ENCODE measurements at places on chromosomes 1 and 21.

- no peak for DNase-seq
These were observed 46.1 kb upstream of the ARHGAP29 start for GRCh38 chr1:94283462-94283861.

DNA sequence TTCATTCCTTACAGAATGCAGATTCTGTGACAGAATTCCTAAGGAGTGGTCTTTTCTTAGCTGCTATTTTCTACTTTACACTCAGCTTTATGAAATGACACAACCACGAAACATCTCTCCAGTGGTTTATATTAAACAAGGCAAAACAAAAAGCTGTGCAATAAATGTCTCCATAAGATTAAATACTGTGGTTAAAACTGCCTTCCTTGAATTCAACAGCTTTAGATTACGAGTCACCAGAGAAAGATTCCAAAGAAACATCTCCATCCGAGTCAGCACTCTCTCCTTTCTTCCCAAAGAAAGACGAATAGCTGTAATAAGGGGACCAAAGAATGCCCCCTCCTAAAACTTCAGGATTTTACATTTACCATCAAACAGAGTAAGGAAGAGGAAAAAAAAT is 4.6 kb upstream of the C1orf87 start:
- DNase-seq, result no peak

DNA sequence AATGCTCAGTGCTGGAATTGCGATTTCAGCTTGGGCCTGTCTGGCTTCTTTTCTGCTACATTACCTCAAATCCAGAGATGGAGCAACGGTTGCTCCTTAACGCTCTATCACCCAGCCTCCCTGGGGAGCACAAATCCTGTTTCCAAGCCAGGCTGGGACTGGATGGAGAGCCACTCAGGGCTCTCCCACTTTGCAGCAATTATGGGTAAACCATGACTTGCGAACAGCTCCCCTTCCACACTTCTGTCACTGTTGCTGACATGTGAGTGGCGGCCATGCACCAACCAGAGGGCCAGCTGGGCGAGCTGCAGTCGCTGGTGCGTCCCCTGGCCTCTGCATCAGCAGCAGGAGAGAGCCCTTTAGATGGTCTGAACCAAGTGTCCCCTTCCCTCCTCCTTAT is 65.1 kb upstream of the RAB4A start:
- no peak for DNase-seq

GRCh38 chr1:58929671-58930325 is 146.0 kb upstream of the JUN start:
- DNase-seq, result no peak

GRCh38 chr1:232011961-232012360 is 385.4 kb downstream of the DISC1 start:
- no peak for DNase-seq

- DNase-seq, result no peak
These were observed 22.0 kb downstream of the COL6A1 start for GRCh38 chr21:46003575-46004007.

- DNase-seq, result no peak
These were observed 646.6 kb upstream of the USP24 start for GRCh38 chr1:55861676-55862340.

- no peak for DNase-seq
These were observed 109.7 kb downstream of the TGFBR3 start for GRCh38 chr1:91776068-91776794.

GRCh38 chr1:202143011-202143767 is 1.3 kb downstream of the ARL8A start:
- no peak for DNase-seq

DNA sequence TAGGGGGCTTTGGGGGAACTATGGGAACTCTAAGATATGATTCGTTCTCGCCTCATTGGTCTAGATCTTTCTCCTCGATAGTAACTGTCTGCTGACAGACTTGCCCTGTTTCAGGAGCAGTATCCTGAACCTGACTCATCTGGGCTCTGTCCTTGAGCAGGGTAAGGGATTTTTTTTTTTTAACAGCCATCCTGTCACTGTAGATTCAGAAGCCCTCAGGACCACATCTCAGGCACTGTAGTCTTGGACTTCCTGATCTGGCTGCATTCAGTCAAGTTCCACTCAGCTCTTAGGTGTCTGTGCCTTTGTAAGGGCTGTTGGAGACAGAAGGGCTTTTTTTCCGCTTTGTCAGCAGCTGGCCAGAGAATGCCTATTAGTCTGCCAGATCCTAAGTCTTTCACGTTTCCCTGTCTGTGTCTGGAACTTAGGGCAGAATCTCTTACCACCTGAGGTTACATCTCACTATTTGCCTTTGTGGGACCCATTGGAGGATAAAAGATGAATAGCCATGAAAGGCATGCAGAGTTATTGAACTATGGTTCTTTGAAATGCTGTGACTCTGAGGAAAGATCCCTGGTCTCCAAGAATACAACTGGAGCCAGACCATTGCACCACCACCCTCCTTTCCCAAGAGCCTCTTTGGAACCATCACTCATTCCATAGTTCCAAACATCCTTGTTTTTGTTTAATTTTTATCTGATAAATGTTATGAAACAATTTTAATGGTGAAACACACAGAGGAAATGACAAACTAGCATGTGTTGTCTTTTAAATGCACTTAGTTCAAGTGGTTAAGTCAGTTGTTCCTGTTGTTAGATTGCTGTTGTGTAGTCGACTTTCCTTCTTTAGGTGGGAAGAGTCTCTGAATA is 49.7 kb upstream of the MACF1 start:
- no peak for DNase-seq

DNA sequence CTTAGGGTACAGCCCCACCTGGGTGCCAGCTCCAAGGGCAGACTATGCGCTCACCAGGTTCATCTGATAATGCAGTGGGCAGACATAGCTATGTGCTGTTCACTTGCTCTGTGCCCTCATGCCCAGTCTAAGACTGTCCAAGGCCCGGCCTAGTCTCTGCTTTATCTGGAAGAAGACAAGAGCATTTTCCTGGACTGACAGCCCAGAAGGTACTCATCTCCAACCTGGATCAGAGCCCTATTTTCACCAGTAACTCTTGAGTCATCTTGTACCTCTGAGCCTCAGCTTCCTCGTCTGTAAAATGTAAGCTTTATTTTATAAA is 28.5 kb upstream of the LRRC8C start:
- DNase-seq, result no peak

DNA sequence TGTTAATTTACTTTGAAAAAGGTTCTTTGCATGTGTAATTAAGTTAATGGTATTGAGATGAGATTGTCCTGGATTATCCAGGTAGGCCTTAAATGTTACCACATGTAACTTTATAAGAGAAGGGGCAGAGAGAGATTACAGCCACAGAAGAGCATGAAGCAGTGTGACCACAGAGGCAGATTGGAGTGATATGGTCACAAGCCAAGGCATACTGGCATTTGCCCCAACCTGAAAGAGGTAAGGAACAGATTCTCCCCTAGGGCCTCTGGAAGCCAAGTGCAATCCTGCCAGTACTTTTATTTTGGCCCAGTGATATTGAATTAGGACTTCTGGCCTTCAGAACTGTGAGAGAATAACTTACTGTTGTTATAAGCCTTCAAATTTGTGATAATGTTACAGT is 23.0 kb downstream of the RNF2 start:
- no peak for DNase-seq

GRCh38 chr1:8384088-8384487 is 66.2 kb downstream of the SLC45A1 start:
- no peak for DNase-seq

- DNase-seq, result no peak
These were observed 128.8 kb downstream of the ADSS2 start for GRCh38 chr1:244322791-244323521.

GRCh38 chr1:20787840-20788795 is 1.0 kb upstream of the HP1BP3 start:
- DNase-seq, result no peak

DNA sequence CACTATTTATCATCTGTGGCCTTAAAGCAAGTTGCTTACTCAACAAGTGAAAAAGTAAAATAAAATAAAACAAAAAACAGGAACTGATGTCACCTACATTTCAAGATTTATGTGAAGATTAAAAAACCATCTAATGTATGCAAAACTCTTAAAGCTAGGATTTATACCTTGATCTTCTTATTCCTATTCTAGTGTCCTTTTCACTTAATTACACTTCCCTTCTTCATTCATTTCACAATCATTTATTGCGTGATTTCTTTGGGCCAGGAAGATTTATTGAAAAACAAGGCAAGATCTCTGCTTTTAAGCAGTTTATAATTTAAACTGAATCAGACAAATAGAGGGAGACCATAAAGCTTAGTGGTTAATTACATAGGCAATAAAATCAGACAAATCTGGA is 18.6 kb downstream of the PTGER3 start:
- DNase-seq, result no peak

DNA sequence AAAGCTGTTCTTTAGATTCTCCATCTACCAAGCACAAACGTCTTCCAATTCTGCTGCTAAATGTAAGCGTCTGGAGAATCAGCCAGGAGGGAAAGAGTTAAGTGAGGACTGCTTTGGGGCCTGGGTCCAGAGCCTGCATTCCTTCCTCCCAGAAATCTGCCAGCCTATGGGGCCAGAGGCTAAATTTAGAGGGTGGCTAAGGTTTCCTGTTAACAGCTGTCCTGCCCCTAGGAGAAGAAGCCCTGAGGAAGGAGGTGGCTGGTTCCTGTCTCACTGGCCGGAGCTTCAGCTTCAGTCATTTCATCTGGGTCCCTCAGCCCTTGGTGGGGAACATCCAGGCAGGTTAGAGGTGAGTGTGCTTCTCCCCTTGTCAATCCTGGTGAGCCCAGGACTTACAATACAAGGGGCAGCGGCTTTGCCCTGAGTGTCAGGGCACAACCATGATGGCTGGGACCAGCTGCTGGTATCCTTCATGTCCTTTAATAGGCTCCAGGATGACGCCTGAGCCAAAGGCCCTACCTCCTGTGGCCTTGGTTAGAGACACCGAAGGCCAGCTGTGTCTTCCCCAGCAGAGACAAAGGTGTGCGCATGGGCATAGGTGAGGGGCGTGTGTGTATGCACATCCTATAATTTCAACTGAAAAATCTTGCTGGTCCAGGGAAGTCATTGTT is at the start of gene STYXL2:
TSS of gene STYXL2 (plus strand) at position 230 of the 671 bp plus-strand sequence. CDS start 775 bp downstream, outside the sequence.
- no peak for DNase-seq

DNA sequence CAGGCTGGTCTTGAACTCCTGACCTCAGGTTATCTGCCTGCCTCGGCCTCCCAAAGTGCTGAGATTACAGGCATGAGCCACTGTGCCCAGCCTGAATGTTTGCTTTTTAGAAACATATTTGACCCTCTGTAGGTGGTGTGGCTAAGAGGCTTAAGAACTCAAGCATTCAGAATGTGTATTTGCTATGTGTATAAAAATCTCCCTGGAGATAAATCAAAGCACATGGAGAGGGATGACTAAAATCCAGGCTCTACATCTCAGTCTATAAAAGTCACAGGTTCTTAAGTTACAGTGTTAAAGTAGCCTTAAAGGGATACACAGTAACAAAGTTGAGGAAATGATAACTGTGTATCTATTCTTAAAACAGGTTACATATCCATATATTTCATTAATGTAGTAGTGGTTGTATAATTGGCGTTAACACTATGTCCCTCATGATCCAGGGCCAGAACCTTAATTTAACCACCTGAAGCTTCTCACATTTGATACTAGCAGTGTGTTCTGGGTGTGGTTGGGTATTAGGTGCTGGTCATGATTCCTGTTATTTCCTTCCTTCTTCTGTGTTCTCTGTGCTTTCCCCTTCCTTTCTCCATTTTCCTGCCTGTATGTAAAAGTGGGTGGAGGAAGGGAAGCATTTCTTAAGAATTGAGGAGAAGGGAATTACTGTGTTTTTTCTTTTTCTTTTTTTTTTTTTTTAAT is 16.2 kb downstream of the GIPC2 start:
- DNase-seq, result no peak

DNA sequence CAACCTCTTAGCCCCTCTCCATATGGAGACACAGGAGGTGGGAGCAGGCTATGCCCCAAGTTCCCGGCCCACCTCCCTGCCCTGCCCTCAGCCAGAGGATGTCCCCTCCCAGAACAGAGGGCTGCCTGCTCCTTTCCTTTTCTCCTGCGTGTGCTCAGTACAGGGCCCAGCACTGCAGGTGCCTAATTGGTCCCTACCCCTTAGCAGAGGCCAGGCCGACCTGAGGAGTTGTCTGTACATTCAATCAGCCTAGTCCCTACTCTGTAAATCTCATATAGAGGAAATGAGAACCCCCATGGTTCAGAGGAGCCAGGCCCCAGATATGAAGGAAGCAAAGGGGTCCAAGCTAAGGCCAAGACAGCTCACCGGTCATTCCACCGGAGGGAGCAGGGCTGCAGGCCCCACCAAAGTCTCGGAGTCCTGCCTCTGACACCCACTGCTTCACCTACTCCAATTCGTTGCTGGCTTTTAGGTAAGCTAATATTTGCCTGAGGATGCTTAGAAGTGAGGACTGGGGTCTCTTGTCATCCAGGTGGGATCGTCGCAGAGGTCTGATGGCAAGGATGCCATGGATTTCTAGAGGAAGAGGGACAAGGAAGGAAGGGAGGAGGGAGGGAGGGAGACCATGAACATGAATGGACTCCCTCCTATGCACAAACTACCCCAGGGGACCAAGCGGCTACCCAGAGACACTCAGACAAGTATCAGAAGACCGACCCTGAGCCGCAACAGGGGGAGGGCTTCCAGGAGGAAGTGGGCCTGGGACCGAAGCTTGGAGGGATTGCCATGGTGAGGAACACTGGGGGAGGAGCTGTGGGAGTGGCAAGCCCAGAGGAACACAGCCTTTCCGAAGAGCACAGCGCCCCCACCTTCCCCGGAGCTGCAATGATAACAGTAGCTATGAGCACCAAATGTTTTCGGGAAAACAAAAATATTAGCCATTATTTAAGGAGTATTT is 30.4 kb upstream of the FOXO6 start:
- DNase-seq, result no peak

GRCh38 chr21:34526618-34527290 is 14.7 kb upstream of the KCNE1 start:
- DNase-seq, result peak; percentile 63

- DNase-seq, result no peak
These were observed 261 bp upstream of the CCDC24 start for GRCh38 chr1:43991200-43991475.

DNA sequence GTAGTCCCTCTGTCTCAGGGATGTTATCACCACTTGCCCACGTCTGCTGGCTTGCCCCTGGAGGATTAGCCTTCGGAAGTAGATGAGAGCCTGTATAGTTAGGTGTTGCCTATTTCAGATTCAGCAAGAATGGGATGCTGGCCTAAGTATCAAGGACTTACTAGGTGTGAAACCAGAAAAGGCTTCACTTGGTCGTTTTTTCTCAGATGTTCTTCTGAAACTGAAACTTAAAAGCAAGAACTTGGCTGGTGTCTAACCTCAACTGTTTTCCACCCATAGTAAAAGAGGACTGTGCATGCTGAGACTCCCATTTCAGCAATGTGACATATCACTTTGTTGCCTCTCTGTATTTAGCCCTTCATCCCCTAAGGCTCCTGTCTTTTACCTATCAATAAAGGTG is 67.0 kb upstream of the LRRC53 start:
- DNase-seq, result no peak

- no peak for DNase-seq
These were observed 2.7 kb upstream of the COL16A1 start for GRCh38 chr1:31706384-31707058.

GRCh38 chr1:74481607-74482006 is 30.8 kb downstream of the LRRC53 start:
- DNase-seq, result no peak

All from activated CD4-positive, alpha-beta T cell treated with anti-CD3 and anti-CD28 coated beads, Interleukin-2, amount 50 U/mL, for 24 hours (primary cell).